ENCODE measurements at places on chromosomes 11 and 22. TPM values are rescaled to one million over a fixed set of nuclear protein-coding genes. Genes with fewer than 3 reads are reported as not detected.

The MMP13 gene
- polyA plus RNA-seq, result not detected

The WNT11 gene
- polyA plus RNA-seq, result 3.8 TPM

The KCNK4 gene
- not detected for polyA plus RNA-seq

The GAS2 gene
- polyA plus RNA-seq, result 2.7 TPM

The ROBO3 gene
- 2.8 TPM for polyA plus RNA-seq

The FERMT3 gene
- polyA plus RNA-seq, result 7.9 TPM

The PGGHG gene
- polyA plus RNA-seq, result 9.4 TPM

The SMIM35 gene
- not detected for polyA plus RNA-seq

The SLC22A24 gene
- polyA plus RNA-seq, result not detected

The P4HA3 gene
- polyA plus RNA-seq, result 0.98 TPM

The DTX4 gene
- polyA plus RNA-seq, result 1.1 TPM

The MMP7 gene
- polyA plus RNA-seq, result not detected

The TTC28 gene
- 5.3 TPM for polyA plus RNA-seq

The SUN2 gene
- polyA plus RNA-seq, result 41.3 TPM

The CFAP300 gene
- polyA plus RNA-seq, result 0.50 TPM

The NOL12 gene
- 29.2 TPM for polyA plus RNA-seq

The CCDC116 gene
- 0.27 TPM for polyA plus RNA-seq

The KMT2A gene
- polyA plus RNA-seq, result 17.6 TPM

The IRAG1 gene
- polyA plus RNA-seq, result 3.0 TPM

The CASP5 gene
- polyA plus RNA-seq, result 0.10 TPM

Data from heart left ventricle (tissue), 16 donors.